ENCODE measurements at places on chromosomes 1 and 21.

GRCh38 chr1:65207317-65207716 is 59.3 kb downstream of the AK4 start:
- no peak for DNase-seq

- no peak for DNase-seq
Measured at GRCh38 chr21:32544697-32545096, 40.6 kb downstream of the TCP10L start.

GRCh38 chr1:162984699-162985098 is 84.5 kb upstream of the RGS4 start:
- peak; percentile 86 for DNase-seq

- DNase-seq: no peak
Measured at GRCh38 chr1:44472620-44473525, 67.8 kb downstream of the RNF220 start.

GRCh38 chr1:19462781-19463503 is 22.4 kb downstream of the CAPZB start:
- DNase-seq: no peak

- DNase-seq: no peak
Measured at GRCh38 chr1:22712502-22713271, 2.0 kb downstream of the EPHB2 start.

GRCh38 chr1:54994355-54994990 is 4.3 kb upstream of the BSND start:
- no peak for DNase-seq

- DNase-seq: no peak
Measured at GRCh38 chr21:45352621-45353139, 52.3 kb upstream of the COL18A1 start.

- no peak for DNase-seq
Measured at GRCh38 chr1:172697534-172698002, 38.7 kb downstream of the FASLG start.

Data from amniotic epithelial cell (primary cell).